ENCODE measurements at places on chromosomes 6 and 20. TPM values are rescaled to one million over a fixed set of nuclear protein-coding genes. Genes with fewer than 3 reads are reported as not detected.

Gene ZNF318
- total RNA-seq, result 3.7 TPM

Gene PRKN
- not detected for total RNA-seq

Gene SLC22A16
- not detected for total RNA-seq

Gene TRERF1
- 7.0 TPM for total RNA-seq

Gene MYT1
- 0.08 TPM for total RNA-seq

Gene FOXQ1
- 4.8 TPM for total RNA-seq

Gene AIG1
- total RNA-seq, result 23.5 TPM

Gene SNAI1
- total RNA-seq, result 12.8 TPM

Gene STX16
- 28.0 TPM for total RNA-seq

Gene TNF
- not detected for total RNA-seq

Gene PTCRA
- total RNA-seq, result not detected

Gene BEND6
- total RNA-seq, result 1.8 TPM

Gene HBS1L
- total RNA-seq, result 35.8 TPM

Gene IPCEF1
- total RNA-seq, result not detected

Gene TMEM200A
- not detected for total RNA-seq

Gene WFDC5
- total RNA-seq, result not detected

Gene BNIP5
- not detected for total RNA-seq

Gene SLC17A3
- total RNA-seq, result 0.87 TPM

Gene RAMACL
- total RNA-seq, result 0.20 TPM

Gene ELOVL4
- 1.2 TPM for total RNA-seq

Gene TRPC4AP
- total RNA-seq, result 41.9 TPM

Gene EYA4
- 12.6 TPM for total RNA-seq

Gene IP6K3
- 0.31 TPM for total RNA-seq

Gene EPHA7
- total RNA-seq, result 0.04 TPM

Gene IL17A
- total RNA-seq, result not detected

Gene CBFA2T2
- 4.7 TPM for total RNA-seq

Gene IL20RA
- total RNA-seq, result not detected

Gene BTN1A1
- not detected for total RNA-seq

Gene HCK
- total RNA-seq, result 0.14 TPM

Gene MEA1
- 94.9 TPM for total RNA-seq

Gene HTR1E
- total RNA-seq, result not detected

Gene TUBB1
- total RNA-seq, result not detected

Gene XKR7
- 0.02 TPM for total RNA-seq

Gene THBS2
- not detected for total RNA-seq

Gene SNX9
- 23.4 TPM for total RNA-seq

Gene RSPH3
- 3.9 TPM for total RNA-seq

Gene OR2W1
- not detected for total RNA-seq

Gene MRPS18B
- 69.2 TPM for total RNA-seq

Gene OLIG3
- not detected for total RNA-seq

Gene SAPCD1
- 5.9 TPM for total RNA-seq

All from A549 treated with ZK216348 at 1 μM for 4 hours (cell line).